Inflammatory macrophage treated with lipopolysaccharide for 1 hour (primary cell): ENCODE measurements at places on chromosomes 1 and 21.
A peak's percentile ranks its signal among the peaks of the same experiment; 100 is the strongest.

DNA sequence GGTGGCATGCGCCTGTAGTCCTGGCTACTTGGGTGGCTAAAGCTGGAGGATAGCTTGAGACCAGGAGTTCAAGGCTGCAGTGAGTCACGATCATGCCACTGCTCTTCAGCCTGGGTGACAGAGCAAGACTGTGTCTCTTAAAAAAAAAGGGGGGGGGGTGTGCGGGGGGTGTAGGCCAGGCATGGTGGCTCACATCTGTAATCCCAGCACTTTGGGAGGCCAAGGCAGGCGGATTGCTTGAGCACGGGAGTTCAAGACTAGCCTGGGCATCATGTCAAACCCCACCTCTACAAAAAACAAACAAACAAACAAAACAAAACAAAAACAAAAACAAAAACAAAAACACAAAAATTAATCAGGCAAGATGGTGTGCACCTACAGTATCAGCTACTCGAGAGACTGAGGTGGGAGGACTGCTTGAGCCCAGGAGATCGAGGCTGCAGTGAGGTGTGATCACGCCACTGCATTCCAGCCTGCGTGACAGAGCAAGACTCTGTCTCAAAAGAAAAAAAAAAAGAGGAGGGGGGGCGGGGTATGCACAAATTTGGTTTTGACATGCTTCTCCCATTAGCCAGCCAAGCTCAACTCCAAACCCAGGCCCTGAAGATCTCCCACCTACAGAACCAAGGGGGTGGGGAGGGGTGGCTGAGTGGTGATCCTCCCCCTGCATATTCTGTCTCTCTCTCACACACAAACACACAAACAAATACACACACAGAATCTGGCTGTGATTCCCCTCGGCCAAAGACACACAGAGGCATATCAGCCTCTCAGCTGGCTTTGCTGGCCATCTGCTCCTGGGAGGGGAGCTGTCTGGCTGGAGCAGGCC, 3.1 kb downstream of the PTAFR start:
- no peak for DNase-seq

GRCh38 chr1:246477634-246478033, 29.4 kb downstream of the SMYD3 start:
- no peak for DNase-seq

- DNase-seq: no peak
Observed at GRCh38 chr1:236398538-236398937, 4.5 kb downstream of the EDARADD start.

DNA sequence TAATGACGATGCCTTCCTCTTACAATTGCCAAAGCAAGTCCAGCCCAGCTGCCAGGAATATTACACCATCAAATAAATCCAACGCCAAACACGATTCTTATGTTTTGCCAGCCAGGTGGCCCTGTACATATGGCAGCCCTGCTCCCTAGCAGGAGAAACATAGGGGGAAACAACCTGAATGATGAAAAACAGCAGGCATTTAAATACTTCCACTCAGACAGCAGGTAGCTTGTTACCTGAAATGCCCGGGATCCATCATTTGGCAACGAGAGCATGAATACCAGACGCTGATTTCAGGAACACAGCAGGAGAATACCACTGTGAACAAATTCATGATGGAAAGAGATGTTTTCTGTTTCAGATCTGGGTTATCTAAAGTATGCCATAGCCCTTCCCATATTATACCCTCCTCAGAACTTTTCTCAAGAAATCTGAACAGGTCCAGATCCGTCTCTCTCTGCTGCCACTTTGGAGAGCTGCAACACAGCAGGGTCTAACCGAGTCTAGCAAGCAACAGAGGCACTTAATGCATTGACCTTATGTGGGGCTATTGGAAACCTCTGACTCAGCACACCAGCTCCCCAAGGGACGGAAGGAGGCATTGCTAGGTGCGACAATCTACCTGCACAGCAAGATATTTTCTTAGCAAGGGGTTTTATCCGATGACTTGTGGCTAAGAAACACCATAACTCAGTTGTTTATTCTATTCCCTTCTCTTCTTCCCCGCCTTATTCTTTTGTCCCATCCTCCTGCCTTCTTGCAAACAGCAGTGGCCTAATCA, 166.3 kb downstream of the BARHL2 start:
- DNase-seq: no peak

- DNase-seq: no peak
Observed at GRCh38 chr1:43279161-43279560, 6.2 kb downstream of the C1orf210 start.

- DNase-seq: no peak
Observed at GRCh38 chr1:93662481-93663207, 19.0 kb downstream of the BCAR3 start.

DNA sequence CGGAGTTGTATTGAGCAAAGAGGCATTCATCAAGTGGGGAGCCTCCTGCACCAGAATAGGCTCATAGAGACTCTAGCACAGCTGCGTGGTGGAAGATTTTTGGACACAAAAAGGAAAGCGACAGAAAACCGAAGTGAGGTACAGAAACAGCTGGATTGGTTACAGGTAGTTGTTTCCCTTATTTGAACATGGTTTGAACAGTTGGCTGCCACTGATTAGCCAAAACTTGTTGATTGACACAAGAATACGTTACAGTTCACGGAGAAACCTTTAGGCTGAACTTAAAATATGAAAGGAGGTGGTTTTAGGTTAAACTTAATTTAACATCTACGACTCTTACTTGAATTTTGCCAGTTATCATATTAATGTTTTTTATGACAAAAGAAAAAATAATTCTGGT, 89.1 kb downstream of the ZNF326 start:
- no peak for DNase-seq

DNA sequence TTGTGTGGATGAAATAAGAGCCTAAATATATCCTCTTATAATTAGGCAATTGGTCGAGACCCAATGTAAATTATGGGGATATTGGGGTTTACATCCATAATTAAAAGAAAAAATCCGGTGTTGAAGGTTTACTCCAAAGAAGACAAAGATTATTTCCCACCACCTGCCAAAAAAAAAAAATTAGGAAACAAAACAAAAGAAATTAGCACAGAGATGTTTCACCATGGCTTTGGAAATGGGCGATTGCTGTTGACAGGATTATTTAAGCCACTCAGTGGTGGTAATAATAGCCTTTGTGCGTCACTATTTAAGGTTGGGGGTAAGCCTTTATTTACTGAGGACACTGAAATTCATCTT, 585 bp upstream of the GLRX2 start:
- no peak for DNase-seq

GRCh38 chr1:55786396-55786795, 571.2 kb upstream of the USP24 start:
- no peak for DNase-seq

DNA sequence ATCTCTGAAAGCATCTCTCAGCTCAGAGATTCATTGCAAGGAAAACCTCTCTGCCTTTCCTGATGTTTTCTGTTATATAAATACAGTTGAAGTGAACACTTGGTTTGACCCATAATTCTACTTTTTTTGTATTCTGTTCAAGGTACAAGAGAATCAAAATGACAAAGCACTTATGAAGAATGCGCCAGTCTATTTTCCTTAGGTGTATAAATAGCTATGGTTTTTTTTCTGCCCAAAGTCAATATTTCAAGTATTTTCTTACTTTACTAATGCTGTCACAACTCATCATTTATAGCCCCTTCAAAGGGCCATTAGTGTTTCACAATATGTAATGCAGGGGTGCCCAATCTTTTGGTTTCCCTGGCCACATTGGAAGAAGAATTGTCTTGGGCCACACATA, 142.5 kb upstream of the C1orf105 start:
- no peak for DNase-seq

- peak; percentile 89 for DNase-seq
Observed at GRCh38 chr1:236103646-236104218, 38.6 kb upstream of the GPR137B start.
